ENCODE measurements at places on chromosomes 1 and 21.

GRCh38 chr1:180946541-180947498 is 34.1 kb downstream of the KIAA1614 start:
- DNase-seq: no peak

DNA sequence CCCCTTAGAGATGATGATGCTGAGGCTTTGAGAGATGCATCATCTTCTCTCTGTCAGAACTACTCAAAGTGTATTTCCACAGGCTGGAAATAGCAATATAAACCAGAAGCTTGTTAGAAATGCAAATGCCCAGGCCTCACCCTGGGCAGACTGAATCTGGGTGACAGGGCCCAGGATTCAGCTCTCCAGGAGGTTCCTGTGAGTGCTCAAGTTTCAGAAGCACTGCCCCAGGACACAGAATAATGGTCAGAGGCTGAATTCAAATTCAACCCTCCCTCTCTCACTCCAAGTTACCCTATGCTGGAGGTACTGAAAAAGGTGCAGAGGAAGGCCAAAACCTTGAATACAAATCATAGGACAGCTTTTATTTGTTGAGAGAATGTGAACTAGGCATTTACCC is 98.5 kb upstream of the NGF start:
- no peak for DNase-seq

DNA sequence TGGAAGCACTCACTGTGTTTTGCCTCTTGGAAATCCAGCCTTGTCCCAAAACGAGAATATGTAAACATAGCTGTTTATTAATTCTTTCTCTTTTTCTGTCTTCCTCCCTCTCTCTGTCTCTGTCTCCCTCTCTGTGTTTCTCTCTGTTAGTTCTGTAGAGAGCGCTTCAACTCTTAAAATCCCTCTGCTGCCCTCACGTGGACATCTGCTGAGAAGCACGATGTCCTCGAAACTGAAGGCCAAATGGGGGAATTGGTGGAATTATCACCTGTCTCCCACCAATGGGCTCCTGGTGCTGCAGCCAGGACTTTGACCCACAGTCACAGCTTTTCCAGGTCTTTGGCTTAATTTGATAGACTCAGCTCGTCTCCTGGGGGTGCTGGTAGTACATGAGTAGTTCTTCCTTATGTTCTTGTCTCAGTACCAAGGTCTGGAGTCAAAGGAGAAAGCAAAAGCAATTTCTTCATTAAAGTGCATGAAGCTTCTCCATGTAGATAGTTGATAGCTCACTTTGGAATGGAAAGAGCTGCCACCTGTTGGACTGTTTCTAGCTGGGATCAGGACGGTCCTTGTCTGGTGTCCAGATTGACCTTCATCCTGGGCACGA is 5.5 kb upstream of the GBP6 start:
- DNase-seq: peak; percentile 63

DNA sequence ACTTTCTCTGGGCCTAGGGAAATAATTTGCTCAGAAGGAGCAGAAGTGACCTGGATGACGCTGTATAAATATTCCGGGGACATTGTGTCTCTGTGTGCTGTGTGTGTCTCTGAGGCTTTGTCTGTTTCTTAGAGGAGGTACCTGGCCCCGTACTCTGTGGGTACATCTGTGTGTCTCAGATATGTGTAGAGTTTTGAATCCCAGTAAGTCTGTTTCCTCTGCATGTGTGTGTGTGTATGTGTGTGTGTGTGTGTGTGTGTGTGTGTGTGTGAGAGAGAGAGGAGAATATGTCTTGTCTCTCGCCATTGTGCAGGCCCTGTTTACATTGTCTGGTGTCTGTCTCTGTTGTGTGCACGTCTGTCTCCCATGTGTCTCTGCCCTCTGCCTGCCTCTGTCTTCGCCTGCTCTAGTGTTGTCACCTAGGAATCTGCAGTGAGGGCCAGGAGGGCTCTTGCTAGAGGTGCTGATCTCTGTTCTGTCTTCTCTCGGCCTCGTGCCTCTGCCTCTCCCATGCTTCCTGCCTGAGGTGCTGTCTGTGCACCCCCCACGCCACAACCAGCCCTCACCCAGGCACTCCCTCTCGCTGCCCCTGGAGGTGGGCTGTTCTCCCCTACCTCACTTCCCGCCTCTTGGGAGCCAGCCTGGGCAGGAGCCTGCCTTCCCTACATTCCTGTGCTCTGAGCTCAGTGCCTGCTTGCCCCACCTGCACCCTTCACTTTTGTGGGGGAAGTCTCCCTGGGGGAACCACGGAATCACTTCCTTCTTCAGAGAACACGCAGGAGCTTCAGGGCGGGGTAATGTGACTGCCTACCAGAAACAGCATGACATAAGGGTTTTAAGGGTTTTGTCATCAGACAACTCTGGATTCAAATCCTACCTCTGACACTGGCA is 5.9 kb downstream of the MAP7D1 start:
- DNase-seq: no peak

DNA sequence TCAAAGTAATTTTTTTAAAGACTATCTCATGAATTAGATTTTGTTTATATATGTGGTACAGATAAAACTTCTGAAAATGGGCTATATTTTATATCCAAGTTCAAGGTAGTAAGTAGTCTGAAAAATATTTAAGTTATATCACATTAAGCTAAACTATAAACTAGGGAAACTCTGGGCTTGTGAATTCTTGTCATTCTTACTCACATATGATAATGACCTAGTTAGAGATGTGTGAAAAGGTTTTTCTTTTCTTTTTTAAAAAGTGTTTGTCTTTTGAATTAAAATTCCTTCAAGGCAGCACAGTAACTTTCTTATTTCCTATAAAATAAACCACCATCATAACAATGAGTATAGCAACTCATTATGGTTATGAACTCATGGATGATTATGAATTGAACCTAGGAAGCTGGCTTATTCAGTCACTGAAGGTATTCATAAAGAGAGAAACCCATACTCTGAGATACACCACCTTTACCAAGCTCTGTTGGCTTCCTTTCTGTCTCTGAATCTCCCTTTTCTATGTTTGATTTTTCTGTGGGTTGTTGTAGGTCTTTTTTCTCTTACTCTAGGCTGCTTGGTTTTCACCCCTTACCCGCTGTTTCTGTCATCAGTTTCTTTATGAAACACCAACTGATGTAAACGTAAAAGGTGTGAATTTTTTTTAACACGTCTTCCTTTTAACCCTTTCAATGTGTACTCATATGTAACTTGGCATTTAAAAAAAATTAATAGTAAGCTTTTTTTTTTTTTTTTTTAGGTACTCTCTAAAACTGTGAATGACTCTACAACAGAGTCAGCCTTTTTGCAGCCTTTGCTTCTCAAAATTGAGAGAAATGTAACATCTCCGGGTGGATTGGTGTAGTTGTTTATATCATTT is 25.2 kb downstream of the IL12RB2 start:
- DNase-seq: no peak
